ENCODE measurements at places on chromosomes 4 and X.

DNA sequence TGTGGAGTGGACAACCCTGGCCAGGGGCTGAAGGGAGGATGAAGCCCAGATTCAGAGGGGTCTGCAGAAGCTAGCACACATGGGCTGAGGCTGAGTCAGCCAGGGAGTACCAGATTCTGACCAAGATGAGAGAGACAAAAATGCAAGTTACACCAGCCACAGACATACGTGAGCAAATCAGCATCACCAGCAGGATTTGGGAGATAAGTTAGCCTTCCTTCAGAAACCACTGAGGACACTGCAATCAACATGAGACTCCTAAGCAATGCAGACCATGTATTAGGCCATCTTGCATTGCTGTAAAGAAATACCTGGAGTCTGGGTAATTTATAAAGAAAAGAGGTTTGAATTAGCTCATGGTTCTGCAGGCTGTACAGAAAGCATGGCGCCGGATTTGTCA lies 57.0 kb upstream of the PAGE5 start:
- DNase-seq: no peak

DNA sequence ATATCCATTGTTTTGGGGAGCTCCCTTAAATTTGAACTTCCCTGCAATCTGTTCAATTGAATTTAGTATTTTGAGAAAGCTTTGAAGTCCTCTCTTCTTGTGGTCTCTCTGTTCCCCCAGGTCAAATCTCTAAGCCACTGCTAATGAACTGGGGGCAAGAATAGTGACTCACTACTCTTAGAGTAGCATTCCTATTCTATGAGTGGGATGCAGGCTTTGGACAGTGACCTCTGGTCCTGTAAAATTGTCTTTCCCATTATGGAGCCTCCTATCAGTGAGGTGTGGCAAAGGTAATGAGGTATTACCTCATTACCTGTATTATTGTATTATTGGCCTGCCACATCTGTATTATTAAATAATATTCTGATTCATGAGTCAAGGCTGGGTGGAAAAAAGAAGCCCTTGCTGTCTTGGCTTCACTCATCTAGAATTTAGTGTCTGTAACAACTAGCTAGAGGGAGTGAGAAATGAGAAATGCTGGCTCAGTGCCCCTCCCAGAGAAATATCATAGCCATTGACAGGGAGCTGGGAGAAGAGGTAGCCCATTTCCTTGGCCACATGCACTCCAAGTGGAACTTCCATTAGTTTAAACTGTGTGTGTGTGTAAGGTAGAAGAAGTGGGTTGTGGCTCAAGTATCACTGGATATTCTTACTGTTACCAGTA lies 393.9 kb upstream of the CTSO start:
- no peak for DNase-seq

DNA sequence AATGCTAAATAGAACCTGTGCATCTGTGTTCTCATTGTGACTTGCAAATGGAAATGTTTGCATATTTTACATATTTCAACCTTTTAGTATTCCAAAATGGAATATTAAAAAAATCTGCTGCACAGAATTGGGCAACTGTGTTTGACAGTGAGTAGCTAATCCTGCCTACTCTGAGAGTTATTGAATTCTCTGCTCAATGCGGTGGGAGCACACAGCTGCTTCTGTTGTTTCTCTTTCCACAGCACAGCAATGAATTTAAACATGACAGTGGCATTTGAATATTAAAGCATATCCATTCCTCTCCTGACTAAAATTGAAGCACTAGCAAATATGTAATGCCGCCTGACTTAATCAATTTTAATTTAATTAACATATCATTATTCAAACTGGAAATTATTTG lies 366.6 kb downstream of the GASK1B start:
- no peak for DNase-seq

DNA sequence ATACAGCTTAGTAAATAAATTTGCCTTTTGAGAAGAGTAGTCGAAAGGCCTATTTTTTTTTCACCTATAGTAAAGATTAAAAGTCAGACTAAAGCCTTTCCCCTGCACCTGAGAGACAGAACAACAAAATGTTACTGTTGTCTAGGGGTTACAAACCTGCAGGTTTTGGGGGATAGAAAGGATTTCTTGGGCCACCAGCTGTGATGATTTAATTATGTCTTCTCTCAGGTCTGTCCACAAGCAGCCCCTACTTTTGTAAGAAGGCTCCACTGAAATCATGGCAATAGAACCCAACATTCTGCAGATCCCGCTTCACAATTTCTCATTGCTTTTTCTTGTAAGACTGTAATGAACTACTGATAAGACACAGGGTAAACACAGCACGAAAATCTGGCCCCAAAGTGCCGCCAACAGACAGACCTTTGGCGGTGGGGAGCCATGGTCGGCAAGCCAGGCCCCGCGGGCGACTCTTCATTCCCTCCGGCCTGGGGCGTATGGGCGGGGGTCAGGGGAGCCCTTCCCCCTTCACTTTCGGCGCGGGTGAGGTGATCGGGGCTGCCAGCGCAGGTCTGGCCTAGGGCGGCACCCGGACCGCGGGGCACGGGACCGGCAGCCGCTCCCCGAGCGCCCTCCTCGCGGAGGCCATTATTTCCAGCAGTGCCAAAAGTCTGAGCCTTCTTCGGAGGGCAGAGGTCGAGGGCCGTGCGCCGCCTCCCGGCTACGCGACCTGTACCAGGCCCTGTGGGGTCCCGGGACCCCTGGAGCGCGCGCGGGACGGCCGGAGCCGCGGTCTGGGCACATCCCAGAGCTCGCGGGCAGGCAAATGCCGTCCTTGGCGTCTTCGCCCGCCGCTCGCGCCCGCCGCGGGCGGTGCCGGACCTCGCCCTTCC lies 812 bp upstream of the KDM6A start:
- DNase-seq: peak; percentile 4

GRCh38 chrX:152878976-152879755 lies 18.7 kb upstream of the ZNF185 start:
- DNase-seq: no peak

DNA sequence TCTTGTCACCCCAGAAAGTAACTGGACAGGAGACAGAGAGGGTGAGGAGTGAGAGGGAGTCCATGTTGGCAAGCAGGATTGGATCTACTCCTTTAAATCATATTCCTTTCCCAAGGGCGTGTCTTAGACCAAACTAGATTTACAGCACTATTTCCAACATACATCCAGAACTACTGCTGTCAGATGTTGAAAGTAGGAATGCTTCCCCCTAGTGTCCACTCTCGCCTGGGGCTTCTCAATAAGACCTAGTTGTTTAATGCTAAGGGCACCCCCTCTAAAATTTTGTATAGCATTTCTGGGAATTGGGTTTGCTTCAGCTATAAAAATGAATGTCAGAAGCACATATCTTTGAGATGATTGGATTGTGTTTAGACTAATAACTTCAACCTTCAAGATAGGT lies 13.3 kb downstream of the OFD1 start:
- DNase-seq: no peak

- DNase-seq: no peak
Measured at GRCh38 chr4:151908201-151908600, 147.4 kb upstream of the GATB start.

- no peak for DNase-seq
Measured at GRCh38 chr4:120299631-120300030, 233.0 kb upstream of the MAD2L1 start.

GRCh38 chrX:125710403-125711062 lies 390.9 kb downstream of the TEX13C start:
- no peak for DNase-seq

DNA sequence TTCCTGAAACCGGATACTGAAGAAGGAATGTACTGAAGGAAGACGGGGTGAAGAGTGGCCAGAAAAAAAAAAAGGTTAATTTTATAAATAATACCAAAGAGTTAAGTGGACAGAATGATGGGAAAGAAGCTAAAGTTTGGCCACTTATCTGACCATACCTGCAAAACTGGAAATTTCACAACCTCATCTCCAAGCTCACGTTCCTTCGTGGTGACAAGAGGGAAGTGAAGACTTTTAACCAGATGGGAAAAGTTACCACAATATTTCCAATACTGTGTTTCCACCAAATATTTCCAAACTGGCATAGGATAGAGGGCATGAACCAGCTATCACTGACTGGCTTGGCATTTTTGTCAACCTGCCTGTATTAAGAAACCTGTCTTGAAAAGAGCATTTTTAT lies 56.4 kb downstream of the MAML3 start:
- no peak for DNase-seq

GRCh38 chr4:73499996-73500765 lies 18.6 kb downstream of the AFM start:
- no peak for DNase-seq

- no peak for DNase-seq
Measured at GRCh38 chr4:137531168-137531985, 917 bp downstream of the PCDH18 start.

- DNase-seq: no peak
Measured at GRCh38 chrX:16185725-16186136, 18.4 kb downstream of the MAGEB17 start.

DNA sequence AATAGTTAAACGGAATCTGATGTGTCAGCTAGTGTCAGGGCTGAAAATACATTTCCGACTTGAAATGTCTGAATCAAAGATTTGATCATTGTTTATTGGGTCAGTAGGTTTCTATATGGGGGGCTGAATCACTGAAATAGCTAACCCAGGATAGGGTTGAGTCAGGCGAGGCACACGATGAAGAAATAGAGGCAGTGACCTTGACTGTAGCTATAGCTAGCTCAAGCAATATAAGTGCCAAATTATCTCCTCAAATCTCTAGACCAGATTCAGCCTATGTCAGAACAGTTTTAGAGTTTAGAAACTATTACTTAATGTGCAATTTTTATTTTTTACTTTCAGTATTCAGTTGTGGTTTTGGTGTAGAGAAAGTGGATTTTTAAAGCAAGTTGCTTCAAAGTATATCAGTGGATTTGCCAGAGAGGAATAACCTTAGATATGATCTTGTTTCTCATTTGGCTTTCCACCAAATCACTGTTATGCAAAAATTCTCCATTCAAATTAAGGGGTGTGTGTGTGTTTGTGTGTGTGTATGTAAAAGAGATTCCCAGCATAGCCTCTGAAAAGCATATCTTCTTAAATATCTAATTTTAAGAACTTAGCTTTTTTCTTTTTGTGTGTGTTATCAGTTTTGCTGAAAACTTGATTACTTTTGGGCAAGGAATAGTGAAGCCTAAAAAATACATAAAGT lies 100.3 kb upstream of the RPL34 start:
- DNase-seq: no peak

DNA sequence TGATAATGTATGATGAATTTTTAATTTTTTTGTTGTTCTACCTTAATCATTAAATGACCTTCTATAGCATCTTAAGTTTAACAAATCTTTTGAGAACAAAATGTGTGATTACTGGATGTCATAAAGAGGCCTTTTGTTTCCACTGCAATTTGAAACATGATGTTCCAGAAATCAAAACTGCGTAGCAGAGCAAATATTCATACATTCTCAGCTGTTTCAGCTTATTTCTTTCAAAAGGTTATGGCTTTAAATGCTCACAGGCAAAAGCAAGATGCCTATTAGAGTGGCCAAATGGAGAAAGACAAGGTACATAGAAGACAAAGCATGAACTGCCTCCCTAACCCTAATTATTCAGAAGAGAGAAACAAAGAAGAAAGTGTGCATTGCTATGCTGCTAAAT lies 233.0 kb upstream of the SLC7A11 start:
- DNase-seq: no peak

GRCh38 chr4:142696334-142697122 lies 149.6 kb downstream of the INPP4B start:
- DNase-seq: no peak

GRCh38 chr4:57020467-57021101 lies 41.9 kb downstream of the POLR2B start:
- DNase-seq: no peak

GRCh38 chr4:185145572-185145971 lies 2.5 kb downstream of the SLC25A4 start:
- no peak for DNase-seq

GRCh38 chr4:73446336-73446938 lies 10.4 kb downstream of the AFP start:
- DNase-seq: no peak

- DNase-seq: no peak
Measured at GRCh38 chr4:163172647-163173046, 6.0 kb upstream of the NAF1 start.

- no peak for DNase-seq
Measured at GRCh38 chr4:98546910-98547594, 111.4 kb downstream of the TSPAN5 start.

- DNase-seq: no peak
Measured at GRCh38 chr4:184281231-184282139, 63.8 kb upstream of the ENPP6 start.

DNA sequence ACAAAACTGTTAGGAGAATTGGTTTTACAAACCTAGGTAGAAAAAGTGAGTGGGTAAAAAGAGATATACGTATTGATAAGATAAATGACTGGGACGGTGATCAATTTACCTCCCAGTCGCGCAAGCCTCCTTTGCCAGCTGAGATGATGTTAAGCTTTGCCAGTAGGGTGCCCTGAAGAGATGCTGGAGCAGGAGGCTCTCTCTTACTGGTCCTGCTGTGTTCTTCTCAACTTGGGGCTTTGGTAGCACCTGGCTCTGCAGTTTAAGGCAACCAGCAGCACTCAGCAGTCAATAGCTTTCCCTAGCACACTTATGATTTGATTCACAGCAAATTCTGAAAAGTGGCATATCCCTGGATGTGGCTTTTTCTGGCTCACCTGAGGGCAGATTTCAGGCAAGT lies 1461.7 kb downstream of the ADGRL3 start:
- no peak for DNase-seq

DNA sequence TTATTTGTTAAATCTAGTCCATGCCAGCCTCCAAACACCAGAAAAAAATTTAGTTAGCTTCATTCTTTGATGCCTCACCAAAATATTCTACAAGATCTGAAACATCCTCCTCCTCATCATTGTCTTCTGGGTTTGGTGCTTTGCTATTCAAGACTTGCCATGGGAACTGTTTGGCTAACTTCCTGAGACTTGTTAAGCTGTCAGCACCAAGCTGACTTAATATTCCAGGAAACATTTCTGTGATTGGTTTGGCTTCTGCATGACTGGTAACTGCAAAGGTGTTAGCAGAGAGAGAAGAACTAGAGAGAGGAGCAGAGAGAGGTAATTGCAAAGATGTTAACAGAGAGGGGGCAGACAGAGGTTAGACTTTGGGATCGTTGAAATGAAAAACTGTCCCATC lies 101.3 kb downstream of the PALLD start:
- DNase-seq: no peak

DNA sequence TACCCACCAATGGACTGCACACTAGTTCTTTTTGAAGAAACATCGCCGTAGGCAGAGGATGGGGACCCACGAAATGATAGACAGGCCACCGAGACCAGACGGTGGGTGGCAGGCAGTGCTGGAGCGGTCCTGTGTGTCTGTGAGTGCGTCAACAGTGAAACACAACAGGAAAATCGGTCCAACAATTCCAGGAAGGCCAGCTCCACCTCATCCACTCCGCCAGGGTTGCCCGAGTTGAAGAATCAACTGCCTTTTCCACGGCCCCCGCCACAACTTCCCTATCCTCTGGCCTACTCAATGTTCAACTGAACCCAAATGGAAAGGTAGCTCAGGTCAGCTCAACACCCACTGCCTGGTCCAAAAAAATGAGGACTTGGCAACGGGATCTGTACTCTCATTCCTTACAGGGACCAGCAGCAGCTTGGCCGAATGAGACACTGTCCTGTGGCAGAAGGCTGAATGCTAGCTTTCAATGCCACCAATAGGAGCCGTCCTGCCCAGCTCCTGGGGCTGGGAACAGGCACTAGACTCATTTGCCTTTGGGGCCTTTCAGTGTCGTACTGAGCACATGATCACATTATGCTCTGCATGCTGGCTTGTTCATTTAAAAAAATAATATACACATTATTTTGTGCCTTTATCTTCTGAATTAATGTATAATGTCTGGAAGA lies 43.5 kb downstream of the MID1 start:
- DNase-seq: no peak
